ENCODE measurements at places on chromosomes 7 and 10.

DNA sequence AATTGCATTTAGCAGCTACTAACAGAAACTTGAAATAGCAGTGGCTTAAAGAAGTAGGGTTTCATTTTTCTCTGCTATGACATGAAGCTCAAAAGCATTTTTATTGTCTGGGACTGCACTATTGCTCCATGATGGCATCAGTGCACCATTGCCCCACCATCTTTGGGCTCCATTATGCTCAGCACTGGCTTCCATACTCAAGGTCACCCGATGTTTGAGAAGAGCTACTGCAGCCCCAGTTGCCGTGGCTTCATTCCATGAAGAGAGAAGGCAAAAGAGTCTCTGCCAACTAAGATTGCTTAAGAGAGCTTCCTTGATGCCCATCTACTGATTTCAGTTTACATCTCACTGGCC is 192.2 kb upstream of the LRGUK start:
- DNase-seq = no peak

DNA sequence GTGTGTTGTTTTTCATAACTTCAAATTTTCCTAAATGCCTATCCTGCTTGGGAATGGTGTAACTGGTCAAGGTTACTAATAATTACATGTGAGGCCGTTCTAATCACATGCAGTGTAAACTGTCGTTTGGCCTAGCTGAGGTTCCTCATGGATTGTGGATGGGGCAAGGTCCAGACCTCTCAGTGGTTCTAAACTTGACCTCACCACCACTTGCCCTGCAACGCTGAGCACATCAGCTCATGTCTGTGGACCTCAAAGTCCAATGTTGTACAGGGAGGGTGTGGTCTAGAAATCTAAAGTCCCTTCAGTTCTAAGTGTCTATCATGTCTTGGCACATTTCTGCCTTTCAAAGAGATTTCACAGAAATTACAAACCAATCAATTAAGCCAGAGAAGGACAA is 15.6 kb downstream of the RBP3 start:
- DNase-seq = no peak

GRCh38 chr10:25388862-25389206 is 214.0 kb downstream of the GPR158 start:
- DNase-seq = no peak

DNA sequence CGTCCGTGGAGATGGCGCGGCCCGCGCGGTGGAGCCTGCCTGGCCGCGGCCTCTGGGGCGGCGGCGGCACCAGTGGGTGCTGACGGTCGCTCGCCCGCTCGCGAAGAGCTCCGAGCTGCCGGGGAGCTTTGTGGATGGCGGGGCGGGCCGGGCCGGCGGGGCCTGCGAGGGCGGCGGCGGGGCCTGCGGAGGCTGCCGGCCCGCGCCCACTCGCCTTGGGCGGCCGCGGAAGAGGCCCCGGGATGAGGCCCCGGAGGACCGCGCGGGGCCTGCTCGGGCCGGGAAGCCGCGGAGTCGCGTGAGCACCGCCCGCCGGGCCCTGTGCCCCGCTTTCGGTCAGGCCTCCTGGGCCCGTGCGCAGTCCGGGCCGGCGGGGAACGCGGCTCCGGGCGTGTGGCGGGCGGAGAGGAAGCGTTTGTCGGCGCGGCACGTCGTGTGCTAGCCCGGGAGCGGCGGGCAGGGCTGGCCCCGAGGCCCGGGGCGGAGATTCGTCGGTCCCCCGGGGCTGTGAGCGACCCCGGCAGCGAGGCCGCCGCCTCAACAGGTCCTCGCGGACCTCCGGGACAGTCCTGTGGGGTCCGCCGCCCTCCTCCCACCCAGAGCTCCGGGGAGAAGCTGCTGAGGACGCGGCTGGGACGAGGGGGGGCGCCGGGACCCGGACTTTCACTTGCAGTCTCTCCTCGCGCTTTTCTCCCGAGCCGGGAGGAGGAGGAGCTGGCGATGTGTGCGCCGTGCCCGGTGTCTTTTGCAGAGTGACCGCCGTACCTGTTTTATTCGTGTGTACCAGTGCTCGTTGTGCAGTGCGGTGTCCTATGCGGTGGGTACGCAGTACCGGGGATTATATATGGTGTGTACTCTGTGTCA is 578 bp downstream of the ZMYND11 start:
- peak; percentile 40 for DNase-seq

- no peak for DNase-seq
These were observed 9.2 kb downstream of the GNA12 start for GRCh38 chr7:2834748-2835441.

GRCh38 chr10:105559333-105560097 is 918.4 kb downstream of the SORCS3 start:
- DNase-seq = no peak

DNA sequence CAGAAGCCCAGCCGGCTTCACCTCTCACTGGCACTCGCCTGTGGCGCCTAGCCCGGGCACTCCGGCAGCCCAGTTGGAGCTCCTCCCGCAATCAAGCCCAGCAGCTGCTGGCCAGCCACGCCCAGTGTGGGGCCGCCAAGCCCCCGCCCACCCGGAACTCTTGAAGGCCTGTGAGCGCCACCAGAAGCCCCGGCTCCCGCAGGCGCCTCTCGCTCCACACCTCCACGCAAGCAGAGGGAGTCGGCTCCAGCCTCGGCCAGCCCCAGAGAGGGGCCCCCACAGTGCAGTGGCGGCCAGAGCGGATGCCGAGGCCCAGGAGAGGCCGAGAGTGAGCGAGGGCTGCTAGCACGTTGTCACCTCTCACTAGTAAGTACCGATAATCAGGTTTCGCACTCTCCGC is 240.7 kb downstream of the TFEC start:
- DNase-seq = no peak

GRCh38 chr10:287814-288213 is 152.6 kb downstream of the ZMYND11 start:
- no peak for DNase-seq

DNA sequence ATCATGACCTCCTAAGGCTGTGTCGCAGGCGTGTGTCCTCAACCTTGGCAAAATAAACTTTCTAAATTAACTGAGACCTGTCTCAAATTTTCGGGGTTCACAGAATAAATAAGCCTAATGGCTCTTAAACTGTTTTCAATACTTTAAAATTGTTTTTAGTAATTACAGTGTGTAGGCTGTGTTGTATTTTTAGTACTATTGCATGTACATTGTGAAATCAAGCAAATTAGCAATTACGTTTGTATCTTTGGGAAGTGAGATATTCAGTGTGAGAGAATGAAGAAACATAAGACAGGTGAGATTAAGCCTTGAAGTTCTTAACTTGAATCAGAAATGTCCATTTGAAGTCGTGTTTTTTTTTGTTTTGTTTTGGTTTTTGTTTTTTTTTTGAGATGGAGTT is 4.8 kb upstream of the AKR1B10 start:
- no peak for DNase-seq

GRCh38 chr7:128200376-128200775 is 40.7 kb upstream of the LEP start:
- DNase-seq = no peak

DNA sequence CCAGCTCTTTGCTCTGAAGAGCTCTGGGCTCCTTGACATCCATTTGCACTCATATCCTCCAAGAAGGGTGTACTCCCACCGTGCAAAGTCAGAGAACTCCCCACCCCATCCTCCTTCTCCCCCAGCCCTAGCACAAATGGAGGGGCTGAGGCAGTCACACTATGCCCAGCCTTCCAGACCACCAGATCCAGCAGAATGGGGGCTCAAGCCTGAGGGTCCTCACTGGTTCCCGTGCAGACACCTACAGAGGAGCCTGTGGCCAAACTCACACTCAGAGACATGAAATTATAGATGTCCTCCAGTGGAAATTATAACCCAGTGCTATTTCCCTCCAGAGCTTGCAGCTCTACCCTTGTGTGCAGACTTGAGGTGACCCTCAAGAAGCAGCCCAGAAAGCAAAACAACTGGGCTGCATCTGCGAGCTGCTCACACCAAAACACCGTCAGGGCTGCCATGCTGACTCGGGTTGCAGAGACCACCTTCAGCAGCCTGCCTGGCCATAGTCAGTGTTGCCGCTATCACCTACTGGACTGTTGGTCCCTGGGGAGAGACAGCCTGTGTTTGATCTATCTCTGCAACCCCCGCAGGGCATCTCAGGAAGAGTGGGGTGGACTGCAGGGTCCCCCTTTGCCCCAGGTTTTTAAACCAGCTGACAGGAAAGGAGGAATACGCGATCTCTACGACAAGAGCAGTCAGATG is 7.4 kb downstream of the ZNF488 start:
- DNase-seq = no peak

DNA sequence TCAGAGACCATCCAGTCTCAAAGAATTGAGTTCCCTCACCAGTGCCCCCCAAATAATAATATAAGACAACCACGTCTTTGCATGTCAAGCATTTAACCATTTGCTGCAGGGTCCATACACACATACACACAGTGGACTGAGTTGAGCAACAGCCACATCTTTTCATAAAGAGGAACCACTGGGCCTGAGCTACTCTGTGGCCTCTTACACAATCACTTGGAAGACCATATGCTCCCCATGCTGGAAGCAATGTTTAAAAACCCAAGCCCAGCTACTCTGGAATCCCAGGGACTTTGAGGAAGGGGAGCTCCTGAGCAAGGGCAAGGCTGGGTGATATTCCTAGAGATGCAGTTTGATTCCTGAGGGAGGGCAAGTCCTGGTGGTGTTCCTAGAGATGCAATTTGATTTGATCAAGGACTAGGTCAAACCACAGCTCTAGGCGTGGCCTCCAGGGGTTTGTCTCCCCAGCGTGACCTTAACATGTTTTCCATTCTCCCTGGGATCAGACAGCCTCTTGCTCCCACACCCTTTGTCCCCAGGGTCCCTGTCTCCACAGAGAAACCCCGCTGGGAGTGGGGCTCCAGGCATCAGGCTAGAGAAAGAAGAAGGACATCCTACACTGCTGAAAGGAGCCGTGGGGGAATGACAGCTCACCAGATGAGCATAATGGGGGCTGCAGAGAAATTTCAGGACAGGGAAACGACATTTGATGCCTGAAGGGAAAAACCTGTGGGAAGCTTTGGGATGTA is 376.2 kb upstream of the MGMT start:
- DNase-seq = no peak

DNA sequence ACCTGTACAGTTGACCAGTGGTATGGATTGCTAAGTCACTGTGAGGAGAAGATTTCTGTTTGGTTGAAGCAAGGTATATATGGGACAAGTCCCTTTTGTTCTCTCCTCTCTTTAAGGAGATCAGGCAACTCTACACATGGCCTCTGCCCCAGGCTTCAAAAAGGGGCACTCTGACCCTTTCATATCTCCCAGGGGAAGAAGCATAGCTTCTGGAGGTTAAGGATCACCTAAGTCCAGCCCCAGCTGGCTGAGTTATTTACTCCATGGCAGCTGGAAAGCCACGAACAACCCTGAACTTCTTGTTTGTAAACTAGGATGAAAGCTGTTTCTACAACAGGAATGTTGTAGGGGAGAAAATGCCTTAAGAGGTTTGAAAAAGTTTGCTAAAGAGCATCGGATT is 129.2 kb upstream of the FEZF1 start:
- no peak for DNase-seq

DNA sequence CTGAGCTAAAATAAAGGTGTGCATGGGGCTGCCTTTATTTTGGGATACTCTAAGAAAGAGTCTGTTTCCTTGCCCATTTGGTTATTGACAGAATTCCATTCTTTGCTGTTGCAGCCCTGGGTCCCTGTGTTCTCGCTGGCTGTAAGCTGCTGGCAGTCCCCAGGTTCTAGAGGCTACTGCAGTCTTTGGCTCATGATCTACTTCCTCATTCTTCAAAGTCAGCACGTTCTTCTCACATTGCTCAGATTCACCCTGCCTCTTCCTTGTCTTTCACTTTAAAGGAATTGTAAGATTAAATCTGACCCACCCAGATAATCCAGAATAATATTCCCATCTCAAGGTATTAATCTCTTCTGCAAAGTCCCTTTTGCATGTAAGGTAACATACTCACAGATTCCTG is 620.3 kb downstream of the CCSER2 start:
- DNase-seq = no peak

DNA sequence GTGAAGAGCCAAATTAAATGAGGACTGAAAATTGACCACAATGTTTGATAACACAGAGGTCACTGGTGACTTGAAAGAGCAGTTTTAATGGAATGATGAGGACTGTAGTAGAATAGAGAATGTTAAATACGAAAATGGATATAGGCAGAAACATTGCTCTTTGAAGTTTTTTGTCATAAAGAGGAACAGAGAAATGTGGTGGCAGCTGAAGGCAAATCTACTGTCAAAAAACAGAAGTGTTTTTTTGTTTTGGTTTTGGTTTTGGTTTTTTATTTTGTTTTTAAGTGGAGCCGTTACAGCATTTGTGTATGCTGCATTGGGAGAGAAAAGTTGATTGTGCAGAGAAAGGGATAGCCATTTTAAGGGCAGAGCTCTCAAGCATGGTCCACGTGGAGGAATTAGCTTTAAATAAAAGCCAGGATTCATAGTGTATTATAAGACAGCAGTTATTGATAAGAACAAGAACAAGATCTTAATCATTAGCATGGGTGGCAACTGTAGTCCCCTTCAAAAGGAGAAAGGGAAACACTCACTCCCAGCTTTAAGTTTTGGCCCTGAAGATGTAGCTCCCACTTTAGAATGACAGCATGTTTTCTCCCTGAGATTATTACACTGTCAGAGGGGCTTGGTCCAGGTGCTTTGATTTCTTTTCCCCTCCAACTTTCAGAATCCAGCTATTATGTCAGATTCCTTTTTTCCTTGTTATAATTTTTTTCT is 156.7 kb upstream of the BET1 start:
- DNase-seq = no peak

DNA sequence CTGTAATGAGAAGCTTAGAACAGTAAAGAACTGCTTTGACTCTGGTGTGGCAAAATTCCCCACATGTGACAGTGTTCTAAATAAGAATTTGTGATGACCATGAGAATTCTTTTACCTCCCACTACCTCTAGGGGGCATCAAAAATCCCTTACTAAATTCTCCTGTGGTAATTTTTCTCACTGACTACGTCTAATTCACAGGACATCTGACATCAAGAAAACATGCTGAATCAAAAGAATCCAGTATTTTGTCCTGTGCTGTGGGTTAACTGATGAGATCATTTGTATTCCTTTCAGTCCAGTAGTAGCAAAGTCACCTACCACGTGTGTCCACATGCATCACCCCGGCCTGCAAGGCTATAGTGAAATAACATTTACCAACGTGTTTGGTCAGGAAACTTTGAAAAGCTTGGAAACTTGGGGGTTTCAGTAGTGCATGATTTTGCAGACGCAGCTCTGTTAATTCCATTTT is 103.8 kb downstream of the ATE1 start:
- DNase-seq = no peak

GRCh38 chr7:85055906-85056305 is 130.9 kb downstream of the SEMA3D start:
- DNase-seq = no peak

DNA sequence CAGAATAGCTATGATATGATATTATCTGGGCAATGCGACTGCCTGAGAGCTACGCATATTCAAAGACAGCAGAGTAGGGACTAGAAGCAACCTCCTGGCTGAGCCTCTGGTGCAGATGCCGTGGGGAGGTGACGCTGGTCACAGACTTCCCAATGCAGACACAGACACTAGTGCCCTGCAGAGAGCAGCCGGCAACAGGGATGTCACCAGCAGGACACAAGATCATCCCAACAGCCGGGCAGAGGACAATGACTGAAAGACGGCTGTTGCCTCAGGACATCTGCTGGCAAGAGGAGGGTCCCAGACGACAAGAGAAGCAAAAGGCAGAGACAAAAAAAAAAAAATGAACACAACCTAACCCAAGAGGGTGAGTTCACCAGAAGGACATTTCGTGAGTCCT is 104.6 kb downstream of the CALN1 start:
- DNase-seq = no peak

- no peak for DNase-seq
These were observed 71.2 kb downstream of the TPST1 start for GRCh38 chr7:66276363-66276762.
